ENCODE measurements at places on chromosomes 1 and 21.

- DNase-seq, result no peak
Measured at GRCh38 chr1:229062135-229062534, 208.8 kb upstream of the RAB4A start.

GRCh38 chr1:52365071-52365745 lies 797 bp downstream of the CC2D1B start:
- DNase-seq, result no peak

DNA sequence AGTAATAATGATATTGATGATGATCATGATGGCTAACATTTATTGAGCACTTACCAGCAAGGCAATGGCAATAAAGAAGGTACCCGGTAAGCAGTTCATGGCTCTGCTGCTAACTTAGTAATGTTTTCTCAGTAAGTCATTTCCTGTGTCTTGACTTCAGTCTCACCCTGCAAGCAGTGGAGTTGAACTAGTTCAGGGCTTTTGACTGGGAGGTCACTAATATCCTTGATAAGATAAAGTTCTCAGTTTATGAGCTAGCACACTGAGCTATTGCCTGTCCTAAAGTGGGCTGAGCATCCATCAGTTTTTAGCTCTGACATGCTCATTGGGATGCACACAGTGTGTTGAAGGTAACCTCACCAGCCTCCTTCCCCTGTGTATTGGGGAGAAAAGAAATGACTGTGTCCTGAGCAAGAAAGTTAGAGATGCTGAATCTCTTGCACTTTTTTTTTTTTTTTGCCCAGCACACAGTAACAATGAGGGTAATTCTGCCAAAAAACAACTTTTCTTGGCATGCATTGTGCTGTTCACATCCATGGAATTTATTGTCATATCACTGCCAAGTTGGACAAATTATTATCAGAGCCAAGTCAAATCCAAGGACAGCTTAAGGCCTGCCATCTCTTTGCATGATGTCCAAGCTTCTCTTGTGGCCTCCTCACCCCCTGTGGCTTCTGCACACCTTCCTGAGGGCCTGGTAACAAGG lies 55.5 kb upstream of the GADD45A start:
- no peak for DNase-seq

DNA sequence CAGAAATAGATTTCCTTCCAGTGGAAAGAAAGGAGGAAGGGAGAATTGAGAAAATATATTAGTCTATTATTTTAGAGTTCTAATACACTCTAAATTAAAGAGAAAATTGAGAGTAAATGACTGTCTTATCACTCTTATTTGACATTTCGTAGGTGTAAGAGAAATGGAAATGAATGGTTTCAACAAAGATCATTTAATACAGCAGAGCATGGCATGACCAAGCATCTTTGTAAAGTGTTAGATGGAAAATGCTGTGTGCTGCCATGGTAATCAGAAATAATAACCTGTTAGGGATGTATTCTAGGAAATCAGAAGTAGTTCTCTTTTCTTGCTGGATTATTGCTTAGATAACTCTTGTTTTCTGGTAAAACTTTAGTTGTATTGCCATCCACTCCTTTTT lies 90.9 kb downstream of the GIPC2 start:
- no peak for DNase-seq

GRCh38 chr1:33895396-33895795 lies 31.5 kb downstream of the HMGB4 start:
- no peak for DNase-seq

DNA sequence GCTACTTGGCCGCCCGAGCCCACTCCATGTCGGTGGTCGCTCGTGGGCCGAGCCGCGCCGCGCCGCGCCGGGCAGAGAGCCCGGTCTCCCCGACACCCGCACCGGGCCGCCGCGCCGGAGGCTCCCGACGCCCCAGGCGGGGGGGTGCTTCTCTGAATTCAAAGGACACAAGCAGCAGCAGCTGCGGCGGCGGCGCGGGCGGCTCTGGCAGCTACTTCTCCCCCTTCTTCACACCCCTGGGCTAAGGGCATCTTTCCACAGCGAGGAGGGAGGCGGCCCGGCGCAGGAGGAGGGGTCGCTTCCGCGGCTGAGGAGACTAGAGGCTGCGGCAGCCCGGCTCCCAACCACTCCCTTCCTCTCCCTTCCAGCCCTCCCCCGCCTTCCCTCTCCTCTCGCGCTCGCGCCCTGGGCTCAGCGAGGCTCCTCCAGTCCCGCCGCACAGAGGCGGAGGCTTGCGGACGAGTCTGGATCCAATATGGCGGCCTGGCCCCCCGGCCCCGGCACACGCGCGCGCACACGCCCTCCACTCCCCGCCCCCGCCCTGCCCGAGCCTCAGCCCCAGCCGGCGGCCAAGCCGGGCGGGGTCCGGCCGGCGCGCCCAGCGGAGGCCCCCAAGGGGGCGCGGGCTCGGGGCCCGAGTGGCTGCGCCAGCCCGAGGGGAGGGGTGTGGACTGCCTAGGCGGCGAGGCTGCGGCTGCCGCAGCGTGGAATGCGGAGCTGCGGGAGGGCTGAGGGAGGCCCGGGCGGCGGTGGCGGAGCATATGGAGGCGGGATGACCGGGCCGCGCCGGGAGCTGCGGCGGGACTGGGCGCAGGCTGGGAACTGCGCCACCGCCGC lies at the start of gene CDC42BPA:
TSS of gene CDC42BPA (minus strand) at position 477 of the 837 bp plus-strand sequence. CDS start 1,310 bp downstream, outside the sequence.
- DNase-seq, result peak; percentile 29

DNA sequence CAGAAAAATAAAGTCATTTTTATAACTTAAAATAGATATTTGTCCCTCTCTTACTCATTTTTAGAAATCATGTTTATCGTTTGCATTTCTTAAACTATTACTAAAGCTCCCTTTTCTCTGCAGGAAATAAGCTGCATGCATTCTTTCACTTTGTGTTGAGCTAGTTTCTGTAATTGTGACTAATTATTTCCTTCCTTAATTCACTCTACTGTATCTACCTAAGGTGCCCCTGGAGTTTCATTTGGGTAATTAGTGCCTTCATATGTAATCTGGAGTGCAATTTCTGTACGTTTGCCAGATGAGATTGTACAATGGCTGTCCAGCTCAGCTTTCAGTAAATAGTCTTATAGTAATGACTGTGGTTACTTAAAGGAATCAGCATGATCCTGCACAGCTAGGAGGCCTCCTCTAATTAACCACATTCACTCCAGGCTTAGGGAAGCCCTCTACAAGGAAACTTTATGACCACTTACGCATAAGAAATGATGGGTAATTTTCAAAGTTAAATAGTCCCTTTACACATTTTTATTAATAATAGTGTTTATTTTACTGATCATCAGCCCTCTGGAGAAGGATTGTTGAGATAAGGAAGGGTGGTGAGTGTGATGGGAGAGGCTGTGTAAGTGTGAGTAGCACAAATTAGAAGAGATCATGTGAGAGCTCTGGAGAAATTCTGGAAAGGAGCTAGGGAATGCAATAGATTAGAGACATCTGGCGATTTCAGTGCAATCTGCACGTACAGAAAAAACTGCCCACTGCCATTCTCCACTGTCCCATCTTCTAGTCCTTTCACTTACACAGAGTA lies 86.8 kb downstream of the LRRC8C start:
- DNase-seq, result no peak

DNA sequence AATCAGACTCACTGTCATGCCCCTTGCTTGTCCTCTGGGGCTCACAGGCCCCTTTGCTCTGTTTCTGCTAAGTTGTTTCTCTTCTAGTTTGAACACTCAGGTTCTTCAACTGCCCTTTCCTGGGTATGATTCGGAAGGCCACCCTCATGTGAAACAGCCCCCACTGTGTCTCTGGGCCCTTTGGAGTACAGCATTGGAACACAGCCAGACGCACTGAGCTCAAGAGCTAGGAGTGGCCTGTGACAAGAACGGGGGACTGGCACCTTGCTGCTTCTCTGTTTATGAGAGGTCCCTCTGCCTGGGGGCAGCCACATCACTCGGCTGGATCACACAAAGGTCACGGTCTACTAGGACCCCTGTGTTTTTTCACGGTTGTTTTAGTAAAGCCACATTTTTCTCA lies 114.4 kb upstream of the ZC3H12A start:
- no peak for DNase-seq

DNA sequence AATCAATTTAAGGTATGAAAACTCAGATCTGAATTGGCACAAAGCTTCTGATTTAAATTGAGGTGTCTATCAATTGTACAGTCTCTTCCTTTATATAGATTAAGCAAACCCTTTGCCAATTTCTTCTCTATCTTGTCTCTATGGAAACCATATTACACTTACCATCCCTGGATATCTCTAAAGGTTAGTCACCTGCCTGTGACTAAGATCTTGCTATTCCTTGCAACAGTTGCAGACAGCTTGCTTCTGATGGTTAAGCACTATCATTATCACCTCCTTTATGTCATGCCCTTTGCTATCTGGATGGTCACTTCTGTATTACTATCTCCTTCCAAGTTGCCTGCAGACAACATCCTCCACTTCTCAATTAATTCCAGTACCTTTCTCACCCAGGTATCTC lies 998.6 kb upstream of the B3GALT2 start:
- DNase-seq, result no peak

GRCh38 chr1:42322577-42322976 lies 12.5 kb downstream of the FOXJ3 start:
- no peak for DNase-seq

DNA sequence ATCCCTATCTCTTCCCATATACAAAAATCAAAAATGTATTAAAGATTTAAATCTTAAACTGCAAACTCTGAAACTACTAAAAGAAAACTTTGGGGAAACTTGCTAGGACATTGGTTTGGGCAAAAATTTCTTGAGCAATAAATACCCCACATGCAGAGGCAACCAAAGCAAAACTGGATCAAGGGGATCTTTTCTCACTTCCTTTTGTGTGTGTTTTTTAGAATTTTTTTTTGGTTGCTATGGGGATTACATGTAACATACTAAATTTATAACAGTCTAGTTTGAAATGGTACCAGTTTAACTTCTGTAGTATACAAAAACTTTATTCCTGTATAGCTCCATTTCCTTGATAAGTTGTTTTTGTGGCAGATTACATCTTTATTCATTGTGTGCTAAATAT lies 16.8 kb downstream of the MAST2 start:
- DNase-seq, result no peak

DNA sequence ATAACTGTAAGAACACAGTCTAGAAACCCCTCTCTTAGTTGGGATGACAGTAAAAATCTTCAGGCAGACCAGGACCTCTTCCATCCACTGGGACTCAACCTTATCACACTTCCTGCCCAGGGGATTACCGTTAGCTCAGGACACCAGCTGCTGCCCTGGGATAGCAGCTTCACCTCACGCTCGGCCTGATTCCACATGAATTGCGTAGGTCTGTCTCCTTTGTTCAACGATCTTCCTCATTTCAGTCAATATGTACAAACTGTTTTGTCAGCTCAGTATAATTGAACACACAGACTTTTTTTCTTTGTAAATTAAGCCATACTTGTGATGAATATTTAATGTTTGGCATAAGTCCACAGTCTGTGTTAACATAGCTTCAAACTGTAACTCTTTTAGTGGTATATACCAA lies 290.4 kb downstream of the GRIK1 start:
- DNase-seq, result no peak

- no peak for DNase-seq
Measured at GRCh38 chr1:167676916-167677848, 44.6 kb upstream of the MPZL1 start.

GRCh38 chr1:59814901-59815825 lies at the start of gene HOOK1:
HOOK1 (plus strand) TSS chr1:59814949; CDS start chr1:59815118, 169 bp downstream.
- no peak for DNase-seq

- DNase-seq, result no peak
Measured at GRCh38 chr1:11527541-11528452, 48.8 kb downstream of the DISP3 start.

GRCh38 chr1:232111611-232112010 lies 485.0 kb downstream of the DISC1 start:
- no peak for DNase-seq

GRCh38 chr1:145796753-145797152 lies 27.1 kb downstream of the RNF115 start:
- DNase-seq, result no peak

- no peak for DNase-seq
Measured at GRCh38 chr1:179094818-179095217, 12.9 kb downstream of the TOR3A start.

DNA sequence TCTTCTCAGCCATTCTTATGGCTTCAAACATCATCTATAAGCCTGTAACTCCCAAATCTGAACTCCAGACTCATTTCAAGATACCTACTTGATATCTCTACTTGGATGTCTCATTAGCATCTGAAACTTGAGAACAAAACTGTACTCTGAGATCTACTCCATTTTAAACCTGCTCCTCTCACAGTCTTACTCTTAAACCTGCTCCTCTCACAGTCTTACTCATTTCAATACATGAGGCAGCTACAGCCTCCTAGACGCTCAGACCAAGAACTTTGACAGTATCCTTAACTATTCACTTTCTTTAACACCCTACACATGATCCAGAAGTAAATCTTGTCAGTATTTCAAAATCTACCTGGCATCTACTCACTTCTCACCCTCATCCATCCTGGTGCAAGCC lies 54.3 kb downstream of the NBPF6 start:
- no peak for DNase-seq

DNA sequence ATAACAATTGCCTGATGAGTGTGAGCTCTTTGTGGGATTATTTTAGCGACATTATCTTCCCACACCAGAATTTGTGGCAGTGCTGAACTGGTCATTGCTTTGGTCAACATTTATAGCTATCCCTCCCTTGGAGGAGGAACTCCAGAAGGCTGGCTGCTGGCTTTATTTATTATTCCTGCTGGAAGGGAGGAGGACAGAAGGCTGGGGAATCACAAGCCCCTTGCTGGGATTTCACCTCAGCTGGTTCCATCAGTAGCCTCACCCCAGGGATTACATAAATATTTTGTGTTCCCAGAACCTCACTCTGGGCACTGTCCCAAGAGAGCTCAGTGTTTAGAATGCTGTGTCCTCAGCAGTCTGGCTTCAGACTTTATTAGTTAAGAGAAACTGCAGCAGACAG lies 102.8 kb upstream of the C1orf21 start:
- DNase-seq, result no peak

GRCh38 chr1:239874831-239875230 lies 216.9 kb upstream of the FMN2 start:
- DNase-seq, result no peak

- DNase-seq, result no peak
Measured at GRCh38 chr1:11837767-11838348, 9.7 kb downstream of the NPPA start.

DNA sequence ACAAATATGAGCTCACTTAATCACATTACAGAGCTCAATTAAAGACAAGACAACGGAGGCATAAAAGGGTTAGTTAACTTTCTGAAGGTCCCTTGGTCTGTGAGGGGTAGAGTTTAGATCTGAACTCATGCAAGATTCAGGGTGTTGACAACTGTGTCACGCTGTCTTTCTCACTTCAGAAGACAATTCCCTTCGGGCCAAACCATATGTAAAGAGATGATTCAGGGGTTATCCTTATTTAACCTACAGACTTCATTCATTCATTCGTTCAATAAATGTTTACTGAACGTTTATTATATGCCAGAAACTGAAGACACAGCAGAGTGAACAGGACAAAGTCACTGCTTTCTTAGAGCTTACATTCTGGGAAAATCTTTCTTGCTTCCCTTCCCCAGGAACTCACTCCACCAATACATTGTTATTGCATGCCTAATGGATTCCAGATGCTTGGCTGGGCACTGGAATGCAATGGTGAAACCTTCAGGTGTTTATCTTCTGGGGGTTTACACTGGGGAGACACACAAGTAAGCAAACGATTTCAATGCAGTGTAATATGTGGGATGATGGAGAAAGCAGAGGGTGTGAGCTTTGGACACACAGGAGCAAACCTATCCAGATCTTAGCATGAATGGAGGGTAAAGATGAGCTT lies 6.4 kb downstream of the XCL1 start:
- no peak for DNase-seq

- no peak for DNase-seq
Measured at GRCh38 chr1:93837961-93838360, 41.0 kb downstream of the DNTTIP2 start.

Data from activated T-cell treated with anti-CD3 and anti-CD28 coated beads, Interleukin-2, amount 50 U/mL, for 1 hour (primary cell).